ENCODE measurements at places on chromosomes 7 and 10.

DNA sequence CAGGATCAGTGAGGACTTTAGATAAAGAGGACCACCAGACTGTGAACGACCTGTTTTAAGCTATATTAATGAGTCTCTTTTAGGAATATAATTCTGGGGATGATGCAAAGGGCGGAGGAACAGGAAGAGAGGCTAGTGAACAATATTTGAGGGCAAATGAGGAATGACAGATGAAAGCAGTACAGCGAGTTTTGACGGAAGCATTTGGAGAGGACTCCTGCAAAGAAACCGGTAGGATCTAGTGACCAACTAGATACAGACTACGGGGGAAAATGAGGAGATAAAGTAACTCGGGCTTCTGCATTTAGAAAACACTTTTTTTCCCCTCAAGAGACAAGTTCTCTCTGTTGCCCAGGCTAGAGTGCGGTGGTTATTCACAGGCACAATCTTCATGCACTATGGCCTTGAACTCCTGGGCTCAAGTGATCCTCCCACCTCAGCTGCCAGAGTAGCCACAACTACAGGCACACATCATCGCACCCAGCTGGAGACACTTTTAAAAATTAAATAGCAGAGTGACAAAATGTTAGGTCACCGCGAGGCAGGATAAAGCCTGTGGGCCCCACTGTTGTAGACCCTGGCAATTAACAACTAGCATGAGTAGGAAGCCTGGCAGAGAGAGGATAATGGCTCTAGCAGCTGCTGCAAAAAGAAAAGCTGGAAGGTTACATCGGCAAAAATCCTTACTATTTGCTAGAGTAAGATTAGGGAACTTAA lies 143.2 kb downstream of the SRPK2 start:
- no peak for DNase-seq

- no peak for DNase-seq
Observed at GRCh38 chr10:31918671-31919409, 9.8 kb downstream of the ARHGAP12 start.

GRCh38 chr7:120060875-120061274 lies 212.1 kb upstream of the KCND2 start:
- no peak for DNase-seq

GRCh38 chr10:43939939-43940820 lies 291.5 kb upstream of the ZNF32 start:
- no peak for DNase-seq

- DNase-seq = no peak
Observed at GRCh38 chr7:34135924-34136323, 230.6 kb downstream of the BMPER start.

GRCh38 chr7:120988591-120989256 lies at the start of gene CPED1:
Gene CPED1 (plus strand): TSS chr7:120988711. CDS start chr7:120989622, 911 bp downstream.
- DNase-seq = no peak

- DNase-seq = no peak
Observed at GRCh38 chr10:28400681-28401080, 97.8 kb upstream of the MPP7 start.

- no peak for DNase-seq
Observed at GRCh38 chr10:43347997-43348396, 23.4 kb upstream of the FXYD4 start.

GRCh38 chr7:48251766-48252165 lies 80.5 kb downstream of the ABCA13 start:
- DNase-seq = no peak

DNA sequence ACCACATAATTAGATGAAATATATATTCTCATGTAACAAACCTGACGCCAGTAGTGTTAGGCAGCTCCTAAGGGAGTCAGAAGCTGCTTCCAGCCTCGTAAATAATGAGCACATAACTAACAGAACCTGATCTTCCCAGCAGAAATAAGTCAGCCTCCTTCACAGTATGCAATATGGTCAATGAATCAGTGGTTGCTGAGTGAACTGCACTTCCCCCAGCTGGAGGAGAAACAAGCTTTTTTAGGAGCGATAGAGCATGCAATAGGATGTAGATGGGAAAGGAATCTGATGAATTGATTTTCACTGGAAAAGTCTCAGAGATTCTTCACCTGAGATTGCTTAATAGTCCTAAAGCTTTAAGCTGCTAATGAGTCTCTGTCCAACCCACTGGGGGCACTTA lies 337.2 kb upstream of the LRGUK start:
- DNase-seq = no peak

DNA sequence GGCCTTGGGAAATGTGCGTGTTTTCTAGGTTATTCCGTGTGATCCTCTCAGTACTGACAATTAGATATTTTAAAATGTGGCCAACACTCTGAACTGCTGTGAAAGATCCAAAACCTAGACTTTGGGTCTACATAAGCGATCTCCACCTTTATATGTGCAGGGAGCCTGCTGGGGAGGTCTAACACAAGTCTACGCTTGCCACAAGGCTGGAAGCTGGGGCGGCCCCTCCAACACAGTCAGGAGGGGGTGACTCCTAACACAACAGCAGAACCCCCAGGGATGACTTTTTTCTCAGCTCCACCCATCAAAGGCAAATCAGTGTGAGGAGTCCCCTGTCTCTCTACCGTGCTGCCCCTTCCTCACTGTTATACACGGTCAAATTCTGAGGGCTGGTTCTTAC lies 202.6 kb downstream of the COBL start:
- no peak for DNase-seq

GRCh38 chr7:92560602-92561001 lies 29.6 kb downstream of the FAM133B start:
- DNase-seq = no peak

- no peak for DNase-seq
Observed at GRCh38 chr10:101816376-101816775, 1.9 kb downstream of the OGA start.

DNA sequence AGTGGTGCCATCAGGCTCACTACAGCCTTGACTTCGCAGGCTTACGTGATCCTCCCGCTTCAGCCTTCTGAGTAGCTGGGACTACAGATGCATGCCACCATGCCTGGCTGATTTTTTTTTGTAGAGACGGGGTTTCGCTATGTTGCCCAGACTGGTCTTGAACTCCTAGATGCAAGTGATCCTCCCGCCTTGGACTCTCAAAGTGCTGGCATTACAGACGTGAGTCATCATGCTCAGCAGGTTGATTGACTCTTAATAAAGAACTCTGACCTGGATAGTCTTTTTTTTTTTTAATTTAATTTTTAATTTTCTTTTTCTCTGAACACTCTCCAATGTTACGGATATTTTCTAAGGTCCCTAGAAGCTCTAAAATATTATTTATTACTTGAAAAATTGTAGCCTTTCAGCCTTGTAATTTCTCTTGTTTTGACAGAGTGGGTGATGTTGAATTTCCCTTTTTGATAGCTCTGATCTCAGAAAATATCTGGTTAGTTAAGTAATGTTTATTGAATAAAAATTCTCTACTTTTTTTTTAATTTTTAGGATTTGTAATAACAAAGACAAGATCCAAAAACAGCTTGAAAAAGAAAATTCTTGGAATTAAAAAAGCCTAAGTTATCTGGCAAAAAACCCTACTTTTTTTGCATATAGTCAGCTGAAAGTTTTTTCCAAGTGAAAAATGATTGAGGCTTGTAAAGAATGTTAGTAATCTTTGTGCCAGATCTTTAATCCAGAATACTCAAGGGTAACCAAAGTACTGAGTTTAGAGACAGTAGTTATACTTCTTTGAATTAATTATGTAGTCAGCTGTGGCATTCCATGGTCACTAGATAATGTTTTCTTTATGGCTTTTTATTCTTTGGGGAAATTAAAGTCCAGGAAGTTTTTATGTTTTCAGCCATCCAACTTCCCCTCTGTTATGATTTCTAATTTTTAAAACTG lies 26.7 kb downstream of the TBC1D12 start:
- DNase-seq = no peak

DNA sequence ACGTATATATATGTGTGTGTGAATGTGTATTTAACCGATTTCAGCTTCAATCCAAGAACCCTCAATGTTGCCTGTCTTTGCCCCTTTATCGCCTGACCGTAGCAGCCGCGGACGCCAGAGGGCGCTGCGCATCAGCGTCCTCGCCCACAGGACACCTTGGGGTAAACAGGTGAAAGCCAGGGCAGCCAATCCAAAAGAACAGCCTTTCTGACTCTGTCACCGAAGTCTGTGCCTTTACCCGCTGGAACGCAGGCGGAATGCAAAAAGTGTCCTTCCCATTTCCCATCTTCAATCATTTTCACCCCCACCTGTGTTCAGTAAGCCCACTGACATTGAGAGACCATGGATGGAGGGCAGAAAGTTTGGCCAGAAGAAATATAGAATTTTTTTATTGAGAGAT lies 3.6 kb downstream of the NXPH1 start:
- DNase-seq = no peak

DNA sequence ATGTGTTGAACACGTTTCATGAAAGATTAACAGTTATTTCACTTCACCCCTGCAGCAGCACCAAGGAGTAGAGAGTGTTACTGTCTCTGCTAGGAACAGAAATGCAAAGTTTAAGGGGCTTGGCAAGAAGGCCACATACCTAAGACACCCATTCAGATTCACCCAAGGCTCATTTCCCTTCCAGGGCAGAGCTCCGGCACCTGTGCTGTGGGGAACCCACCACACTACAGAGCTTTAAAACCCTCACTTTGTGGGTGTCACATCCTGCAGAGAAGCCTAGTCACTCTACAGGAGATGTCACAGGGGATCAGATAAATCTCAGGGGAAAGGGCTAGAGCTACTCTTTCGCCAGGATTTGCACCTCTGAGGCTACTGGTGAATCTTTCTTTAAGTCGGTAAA lies 176.1 kb upstream of the KLF6 start:
- DNase-seq = no peak

DNA sequence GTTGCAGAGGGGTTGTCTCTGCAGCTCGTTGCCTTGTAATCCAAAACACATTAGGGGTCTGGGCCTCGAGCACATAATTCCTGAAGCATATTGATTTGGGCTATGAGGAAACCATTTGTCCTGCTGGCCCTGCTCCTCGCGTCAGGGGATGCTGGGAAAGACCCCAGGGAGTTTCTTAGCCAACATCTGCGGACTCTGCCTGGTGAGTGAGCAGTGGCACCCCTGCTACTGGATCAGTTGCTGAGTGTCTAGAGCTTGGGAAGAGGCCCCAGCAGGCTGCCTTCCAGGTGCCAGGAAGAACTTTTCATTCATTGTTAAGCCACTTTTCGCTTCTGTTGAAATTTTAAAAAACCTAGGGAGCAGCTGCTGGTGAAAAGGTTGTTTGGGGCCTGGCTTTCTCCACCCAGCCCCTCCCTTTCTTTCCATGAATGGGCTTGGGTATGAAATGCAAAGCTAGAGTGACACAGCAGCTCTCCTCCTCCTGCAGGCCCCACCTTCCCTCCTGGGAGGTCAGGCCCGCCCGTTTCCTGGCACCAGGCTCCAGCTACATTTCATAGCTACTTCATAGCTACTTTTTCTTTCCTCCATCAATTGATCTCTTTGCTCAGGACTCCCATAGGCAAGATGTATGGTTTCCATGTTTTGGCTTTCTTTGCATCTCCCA lies 26.8 kb downstream of the TACR2 start:
- no peak for DNase-seq

GRCh38 chr10:132939957-132940790 lies 2.2 kb downstream of the CFAP46 start:
- no peak for DNase-seq

DNA sequence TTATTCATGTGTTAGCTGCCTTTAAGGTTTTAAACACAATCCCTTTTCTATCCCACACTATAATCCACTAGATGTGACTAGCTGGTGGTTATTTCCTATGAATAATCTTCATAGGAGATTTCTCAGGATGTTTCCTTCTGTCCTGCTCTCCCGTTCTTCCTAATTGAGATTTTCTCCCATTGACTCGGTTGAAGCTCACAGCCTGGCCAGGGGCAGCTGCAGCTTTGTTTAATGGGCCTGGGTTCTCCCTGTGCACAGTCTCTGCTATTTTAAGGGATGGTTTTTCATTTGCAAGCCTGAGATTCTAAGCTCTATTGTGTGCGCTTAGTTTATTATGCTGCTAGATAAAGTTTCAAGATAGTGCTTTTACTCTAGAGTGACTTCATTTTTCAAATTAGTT lies 283.4 kb upstream of the AOAH start:
- DNase-seq = no peak

- DNase-seq = no peak
Observed at GRCh38 chr7:75028299-75028698, 45.3 kb downstream of the RCC1L start.

DNA sequence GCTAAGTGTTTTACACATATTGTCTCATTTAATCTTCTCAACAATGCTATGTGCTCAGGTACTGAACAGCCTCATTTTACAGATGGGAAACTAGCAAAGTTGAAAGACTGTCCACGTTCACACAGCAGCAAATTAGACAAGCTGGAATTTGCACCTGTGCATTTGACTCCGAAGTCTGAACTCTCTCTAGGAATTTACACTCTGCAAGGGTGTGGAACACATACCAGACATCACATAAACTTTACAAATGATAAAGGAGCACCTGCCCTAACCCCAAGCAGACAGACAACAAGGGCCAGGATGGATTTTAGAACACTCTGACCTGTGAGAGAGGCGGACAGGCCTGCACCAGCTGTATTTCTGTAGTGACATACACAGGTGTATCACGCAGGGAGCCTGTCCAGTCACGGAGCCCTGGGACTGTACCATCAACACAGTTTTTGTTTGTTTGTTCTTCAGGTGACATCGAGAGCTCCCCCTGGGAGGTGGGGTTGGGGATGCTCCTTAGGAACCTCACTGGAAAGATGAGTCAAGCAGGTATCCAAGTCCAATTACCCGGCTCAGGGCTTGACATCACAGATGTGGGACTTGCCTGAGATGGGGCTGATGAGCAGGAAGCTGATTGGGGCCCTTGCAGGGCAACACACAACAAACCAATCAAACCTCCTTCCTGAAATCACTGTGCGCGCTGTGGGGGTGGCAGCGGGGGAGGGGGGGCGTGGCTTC lies 31.0 kb downstream of the MKI67 start:
- no peak for DNase-seq

GRCh38 chr7:66735850-66736249 lies 4.7 kb upstream of the RABGEF1 start:
- DNase-seq = no peak

DNA sequence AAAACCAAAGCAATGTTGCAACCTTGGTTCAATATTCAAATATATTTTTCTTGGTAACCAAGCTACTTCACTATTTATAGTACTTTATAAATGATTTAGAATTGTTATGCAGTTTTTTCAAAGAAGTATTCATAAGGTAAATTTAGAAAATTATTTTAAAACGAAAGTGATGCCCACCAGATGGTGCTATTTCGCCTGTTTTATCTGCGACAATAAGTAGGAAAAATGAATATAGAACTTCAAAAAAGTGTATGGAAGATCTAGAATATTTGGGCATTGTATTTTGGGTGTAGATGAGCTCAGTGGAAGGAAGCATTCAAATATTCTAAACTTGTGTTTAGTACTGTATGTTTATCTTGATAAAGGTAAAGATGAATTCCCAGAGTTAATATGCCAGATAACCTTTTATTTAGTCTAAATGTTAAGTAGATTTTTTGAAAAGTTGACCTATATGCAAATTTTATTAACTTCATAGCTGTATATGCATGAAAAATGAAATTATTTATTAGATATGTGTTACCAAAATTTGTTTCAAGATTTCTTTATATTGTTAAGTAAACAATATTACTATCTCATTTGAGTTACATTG lies 93.2 kb downstream of the ADK start:
- DNase-seq = no peak
